Central memory CD8-positive, alpha-beta T cell (primary cell): ENCODE measurements at places on chromosomes 2 and 18.

DNA sequence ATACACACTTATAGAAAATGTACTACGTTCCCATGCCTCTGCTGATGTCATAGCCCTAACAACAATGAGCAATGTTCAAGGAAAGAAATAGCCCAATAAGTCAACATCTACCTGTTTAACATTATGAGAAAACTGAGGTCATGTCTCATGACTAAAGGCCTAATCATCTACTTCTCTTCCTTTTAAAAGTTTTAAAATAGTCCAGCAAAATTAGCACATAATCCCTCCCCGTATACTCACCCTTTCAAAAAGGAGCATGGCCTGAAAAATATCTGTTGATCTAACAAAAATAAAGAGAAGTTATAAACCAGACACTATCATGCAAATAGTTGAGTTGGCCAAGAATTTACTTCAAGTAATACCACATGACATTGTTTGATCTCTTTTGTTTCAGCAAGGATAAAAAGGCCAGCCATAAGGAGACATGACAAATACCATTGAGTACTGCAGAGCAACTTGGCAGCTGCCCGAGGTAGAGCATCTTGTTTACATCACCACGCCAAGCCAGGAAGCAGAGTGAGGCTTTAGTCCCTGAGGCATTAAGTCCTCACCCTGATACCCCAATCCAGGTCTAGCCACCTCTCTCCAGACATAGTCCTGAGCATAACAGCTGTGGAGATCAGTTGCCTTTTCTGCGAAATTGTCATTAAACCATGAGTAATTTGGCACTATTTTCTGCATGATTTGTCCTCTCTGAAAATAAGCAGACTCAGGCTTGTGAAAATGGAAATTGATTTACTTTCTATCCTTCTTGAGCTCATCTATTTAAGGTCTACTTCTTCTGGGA lies 137.4 kb upstream of the ETAA1 start:
- H3K27me3 ChIP-seq, result no peaks in the 10 kb centered on the region
- H3K27ac ChIP-seq, result no peak overlapping the region
- no peaks in the 10 kb centered on the region for H3K36me3 ChIP-seq
- H3K4me1 ChIP-seq, result no peaks in the 10 kb centered on the region

DNA sequence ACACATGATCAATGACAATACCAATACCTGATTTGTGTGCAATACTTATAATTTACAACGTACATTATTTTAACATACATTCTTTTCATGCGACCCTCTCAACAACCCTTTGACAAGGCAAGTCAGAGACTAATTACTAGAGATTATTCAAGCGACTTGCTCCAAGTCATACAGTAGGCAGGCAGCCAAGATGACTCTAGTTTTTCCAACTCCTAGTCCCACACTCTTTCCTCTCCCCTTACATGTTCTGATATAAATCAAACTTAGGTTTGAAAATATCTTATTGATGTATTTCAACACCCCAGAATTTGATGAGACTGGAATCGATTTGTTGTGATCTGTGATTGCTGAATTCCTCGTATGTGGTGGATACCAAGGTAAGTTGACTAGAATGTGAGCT lies 8.0 kb upstream of the CYP27C1 start:
- no peak overlapping the region for H3K4me3 ChIP-seq
- peaks cover 5% of the 10 kb centered on the region for H3K4me1 ChIP-seq
- no peaks in the 10 kb centered on the region for H3K36me3 ChIP-seq
- no peak for DNase-seq
- H3K27ac ChIP-seq, result no peak overlapping the region

DNA sequence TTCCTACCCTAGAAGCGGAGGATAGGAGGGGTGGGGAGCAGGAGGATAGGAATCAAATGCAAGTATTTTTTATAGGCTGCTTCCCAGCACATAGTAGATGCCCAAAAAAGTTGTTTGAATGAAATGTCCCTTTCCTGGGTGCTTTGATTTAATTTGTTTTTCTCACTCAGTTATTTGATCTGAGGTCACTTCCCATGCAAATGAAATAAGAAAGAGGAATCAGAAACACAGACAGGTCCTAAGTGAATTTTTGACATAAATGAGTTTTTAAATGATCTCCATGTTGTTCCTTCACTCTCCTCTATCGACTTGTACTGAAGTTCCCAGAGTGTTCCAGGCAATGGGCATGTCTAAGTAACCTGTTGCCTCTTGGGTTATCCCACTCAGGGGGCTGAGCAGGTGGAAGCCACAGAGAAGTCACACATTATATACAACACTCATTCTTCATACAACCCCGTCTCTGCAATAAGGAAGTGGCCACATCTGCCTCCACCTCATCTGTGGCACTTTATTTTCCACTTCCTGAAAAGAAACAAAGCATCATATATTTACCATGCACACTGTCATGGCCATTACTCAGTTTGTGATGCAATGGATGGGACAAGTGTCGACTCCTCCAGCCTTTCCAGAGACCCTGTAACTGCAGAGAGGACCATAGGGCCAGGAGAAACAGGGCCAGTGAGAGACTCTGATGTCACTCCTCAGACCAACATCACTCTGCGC lies 81.9 kb upstream of the ZNF397 start:
- DNase-seq, result no peak
- peaks cover 42% of the 10 kb centered on the region for H3K4me1 ChIP-seq
- H3K27me3 ChIP-seq, result peaks cover 3% of the 10 kb centered on the region
- H3K36me3 ChIP-seq, result peaks cover 3% of the 10 kb centered on the region

GRCh38 chr2:109516445-109517117 lies 97.2 kb downstream of the SEPTIN10 start:
- H3K27ac ChIP-seq, result no peak overlapping the region
- H3K4me1 ChIP-seq, result peaks cover 21% of the 10 kb centered on the region
- DNase-seq, result no peak
- peaks cover 8% of the 10 kb centered on the region for H3K27me3 ChIP-seq
- H3K4me3 ChIP-seq, result no peak overlapping the region

DNA sequence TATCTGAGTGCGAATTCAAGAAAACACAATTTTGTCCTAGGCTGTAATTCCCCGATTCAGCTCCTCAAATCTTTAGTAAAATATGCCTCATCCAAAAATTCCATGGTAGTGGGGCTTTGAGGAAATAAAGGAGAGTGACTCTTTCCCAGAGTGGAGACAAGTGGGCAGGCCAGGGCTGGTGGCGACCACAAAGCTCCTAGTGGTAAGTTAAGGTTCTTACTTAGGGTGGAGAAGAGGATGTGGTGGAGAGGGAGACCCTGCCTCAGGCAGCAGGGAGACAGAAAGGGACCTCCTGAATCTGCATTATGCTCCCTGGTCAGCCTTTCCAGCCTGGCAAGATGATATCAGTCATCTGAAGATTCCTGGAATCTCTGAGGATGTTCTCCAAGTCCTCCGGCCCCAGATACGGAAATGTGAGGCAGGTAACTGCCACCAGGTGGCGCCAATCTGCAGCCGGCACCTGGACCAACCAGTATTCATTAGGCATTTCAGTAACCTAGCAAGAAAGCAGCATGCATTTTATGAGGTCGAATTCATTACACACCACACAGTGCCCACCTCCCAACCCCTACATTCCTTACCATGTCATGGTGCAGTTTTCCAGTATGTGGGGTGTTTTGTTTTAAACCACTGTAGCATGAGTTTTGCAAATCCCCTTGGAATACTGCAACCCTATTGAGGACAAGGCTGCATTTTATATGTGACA lies 106.4 kb downstream of the POLE4 start:
- H3K4me1 ChIP-seq, result peaks cover 7% of the 10 kb centered on the region
- peak; percentile 22 for DNase-seq
- H3K27me3 ChIP-seq, result no peaks in the 10 kb centered on the region
- no peak overlapping the region for H3K4me3 ChIP-seq
- no peak overlapping the region for H3K27ac ChIP-seq

GRCh38 chr18:25662272-25662671 lies 310.3 kb upstream of the ZNF521 start:
- no peaks in the 10 kb centered on the region for H3K4me1 ChIP-seq
- no peak for DNase-seq
- H3K27ac ChIP-seq, result no peak overlapping the region

DNA sequence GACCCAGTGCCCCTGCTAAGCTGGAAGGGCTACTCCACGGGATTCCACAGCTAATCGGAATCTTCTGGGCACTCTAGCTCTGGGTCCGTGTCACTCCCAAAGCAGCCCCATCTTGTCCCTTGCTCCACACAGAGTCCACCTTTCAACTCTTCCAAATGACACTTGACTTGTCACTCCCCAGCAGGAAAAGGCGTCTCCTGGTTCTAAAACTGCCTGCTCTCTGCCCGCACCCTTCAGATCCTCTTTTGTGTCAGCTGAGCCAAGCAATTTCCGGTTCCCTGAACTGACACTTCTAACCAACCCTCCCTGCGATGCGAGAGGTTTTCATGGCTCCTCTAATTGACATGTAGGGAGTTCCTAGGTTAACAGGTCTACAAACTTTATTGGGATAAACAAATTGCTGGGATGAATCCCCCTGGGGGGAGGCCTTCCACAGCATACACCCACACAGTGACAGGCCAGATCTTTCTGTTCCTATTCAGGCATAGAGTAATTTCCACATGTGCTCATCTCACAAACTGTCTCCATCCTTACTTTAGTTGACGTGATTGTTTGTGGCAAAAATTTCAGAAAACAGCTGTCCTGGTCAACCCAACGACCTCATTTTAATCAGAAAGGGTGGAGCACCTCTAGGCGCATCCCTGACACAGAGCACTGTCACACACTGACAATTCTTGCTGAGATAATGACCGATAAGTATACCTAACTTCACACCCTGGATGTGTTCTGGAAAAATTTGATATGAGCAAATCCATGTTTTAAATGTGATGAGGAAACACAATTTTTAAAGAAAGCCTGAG lies 104.9 kb downstream of the RBMS1 start:
- H3K36me3 ChIP-seq, result peaks cover 7% of the 10 kb centered on the region
- H3K4me3 ChIP-seq, result peak overlapping the region; percentile 64

GRCh38 chr2:36449213-36449612 lies 93.6 kb downstream of the CRIM1 start:
- H3K27me3 ChIP-seq, result no peaks in the 10 kb centered on the region
- H3K27ac ChIP-seq, result no peak overlapping the region
- no peak overlapping the region for H3K4me3 ChIP-seq

GRCh38 chr2:12081481-12082210 lies 335.2 kb downstream of the LPIN1 start:
- no peaks in the 10 kb centered on the region for H3K27me3 ChIP-seq
- no peak overlapping the region for H3K4me3 ChIP-seq
- no peak overlapping the region for H3K27ac ChIP-seq
- no peak for DNase-seq
- peaks cover 20% of the 10 kb centered on the region for H3K4me1 ChIP-seq

GRCh38 chr2:181384923-181385322 lies 72.3 kb upstream of the ITGA4 start:
- H3K36me3 ChIP-seq, result no peaks in the 10 kb centered on the region
- no peak overlapping the region for H3K27ac ChIP-seq
- no peak for DNase-seq
- no peak overlapping the region for H3K4me3 ChIP-seq
- no peaks in the 10 kb centered on the region for H3K4me1 ChIP-seq

GRCh38 chr18:72762515-72763122 lies 105.2 kb downstream of the NETO1 start:
- no peak overlapping the region for H3K4me3 ChIP-seq
- no peak overlapping the region for H3K27ac ChIP-seq
- no peaks in the 10 kb centered on the region for H3K36me3 ChIP-seq
- H3K4me1 ChIP-seq, result no peaks in the 10 kb centered on the region
- H3K27me3 ChIP-seq, result no peaks in the 10 kb centered on the region
- DNase-seq, result no peak

DNA sequence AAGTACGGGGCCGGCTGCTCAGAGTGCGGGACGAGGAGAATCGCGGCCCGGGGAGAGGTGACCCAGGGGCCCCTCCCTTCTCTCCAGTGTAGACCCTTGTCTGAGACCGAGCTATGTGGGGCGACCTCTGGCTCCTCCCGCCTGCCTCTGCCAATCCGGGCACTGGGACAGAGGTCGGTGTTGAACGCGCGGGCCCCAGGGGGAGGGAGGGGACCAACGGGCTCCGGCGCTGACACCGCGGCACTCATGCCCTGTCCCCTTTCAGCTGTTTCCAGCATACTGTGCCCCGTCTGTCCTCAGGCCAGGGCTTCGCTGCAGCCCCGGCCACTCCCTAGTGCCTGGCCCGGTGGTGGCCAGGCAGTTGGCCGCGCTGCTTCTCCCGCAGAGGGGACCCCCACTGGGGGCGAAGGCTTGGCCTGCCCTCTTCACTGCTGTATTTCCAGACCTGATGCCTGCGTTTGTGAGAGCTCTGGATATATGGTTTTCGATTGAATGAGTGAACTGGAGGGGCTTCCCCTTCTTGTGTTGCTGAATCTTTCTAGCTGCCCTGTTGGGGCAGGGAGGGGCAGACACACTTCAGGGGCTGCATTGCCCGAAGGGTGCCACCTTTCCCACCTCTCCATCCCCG lies 809 bp downstream of the DBI start:
- peak overlapping the region; percentile 90 for H3K27ac ChIP-seq
- no peaks in the 10 kb centered on the region for H3K27me3 ChIP-seq
- peaks cover 41% of the 10 kb centered on the region for H3K36me3 ChIP-seq
- H3K4me1 ChIP-seq, result peaks cover 55% of the 10 kb centered on the region
- peak overlapping the region; percentile 99 for H3K4me3 ChIP-seq

GRCh38 chr2:150303281-150303680 lies 184.2 kb downstream of the RND3 start:
- H3K4me3 ChIP-seq, result no peak overlapping the region
- no peaks in the 10 kb centered on the region for H3K27me3 ChIP-seq
- no peak for DNase-seq
- no peak overlapping the region for H3K27ac ChIP-seq
- no peaks in the 10 kb centered on the region for H3K4me1 ChIP-seq
- H3K36me3 ChIP-seq, result no peaks in the 10 kb centered on the region

DNA sequence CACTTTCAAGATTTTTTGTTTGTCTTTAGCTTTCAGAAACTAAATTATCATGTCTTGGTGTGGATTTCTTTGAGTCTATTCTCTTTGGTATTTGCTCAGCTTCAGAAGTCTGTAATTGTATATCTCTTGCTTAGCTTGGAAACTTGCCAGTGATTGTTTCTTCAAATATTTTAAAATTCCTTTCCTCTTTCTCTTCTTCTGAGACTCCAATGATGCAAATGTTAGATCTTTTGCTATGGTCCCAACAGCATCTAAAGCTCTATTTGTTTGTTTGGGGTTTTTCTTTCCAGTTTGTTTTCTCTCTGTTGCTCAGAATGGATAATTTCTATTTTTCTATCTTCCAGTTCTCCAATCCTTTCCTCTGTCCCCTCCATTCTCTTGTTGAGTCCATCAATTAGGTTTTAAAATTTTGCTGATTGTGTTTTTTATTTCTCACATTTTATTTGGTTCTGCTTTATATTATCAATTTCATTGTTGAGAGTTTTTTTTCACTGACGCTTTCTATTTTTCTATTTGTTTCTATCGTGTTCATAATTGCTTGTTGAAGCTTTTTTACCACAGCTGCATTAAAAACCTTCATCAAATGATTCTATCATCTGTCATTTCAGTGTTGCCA lies 81.5 kb upstream of the DAPL1 start:
- H3K36me3 ChIP-seq, result peaks cover 2% of the 10 kb centered on the region
- H3K27me3 ChIP-seq, result peaks cover 47% of the 10 kb centered on the region
- H3K27ac ChIP-seq, result no peak overlapping the region
- H3K4me1 ChIP-seq, result no peaks in the 10 kb centered on the region

- no peak overlapping the region for H3K4me3 ChIP-seq
- peaks cover 8% of the 10 kb centered on the region for H3K27me3 ChIP-seq
- no peaks in the 10 kb centered on the region for H3K36me3 ChIP-seq
- no peaks in the 10 kb centered on the region for H3K4me1 ChIP-seq
- H3K27ac ChIP-seq, result no peak overlapping the region
Measured at GRCh38 chr18:79547413-79548076, 132.1 kb upstream of the CTDP1 start.

GRCh38 chr2:175855236-175855635 lies 146.8 kb downstream of the LNPK start:
- no peaks in the 10 kb centered on the region for H3K36me3 ChIP-seq
- H3K4me1 ChIP-seq, result no peaks in the 10 kb centered on the region
- H3K27ac ChIP-seq, result no peak overlapping the region
- no peak for DNase-seq
- no peak overlapping the region for H3K4me3 ChIP-seq

- H3K4me3 ChIP-seq, result no peak overlapping the region
- DNase-seq, result no peak
- peaks cover 2% of the 10 kb centered on the region for H3K36me3 ChIP-seq
- peak overlapping the region; percentile 55 for H3K27ac ChIP-seq
- H3K4me1 ChIP-seq, result no peaks in the 10 kb centered on the region
Measured at GRCh38 chr2:119155633-119156032, 2.9 kb downstream of the C1QL2 start.
